Hippocampal formation (tissue), 2 donors: ENCODE measurements at places on chromosomes 6 and 20.

DNA sequence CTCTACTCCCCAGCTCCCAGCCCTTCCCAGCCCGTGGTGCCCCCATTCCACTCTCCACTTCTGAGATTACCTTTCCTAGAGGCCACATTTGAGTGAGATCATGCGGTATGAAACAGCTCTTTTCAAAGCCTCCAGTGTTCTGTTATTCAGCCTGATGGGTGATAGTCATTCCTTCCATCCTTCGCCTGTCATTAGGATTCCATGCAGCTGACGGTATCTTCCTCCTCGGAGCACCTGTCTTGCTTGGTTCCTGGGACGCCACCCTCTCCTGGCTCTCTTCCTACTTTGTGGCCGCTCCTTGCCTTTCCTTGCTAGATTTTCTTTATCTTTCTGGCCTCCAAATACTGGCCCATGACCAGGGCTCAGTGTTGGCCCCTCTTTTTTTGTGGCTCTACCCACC is 137.0 kb downstream of the ARID1B start:
- no peak for DNase-seq

- no peak for DNase-seq
These were observed at the start of gene APOM for GRCh38 chr6:31655349-31656237. APOM (plus strand) TSS chr6:31655894; CDS start chr6:31655967, 73 bp downstream.

- peak; percentile 20 for DNase-seq
These were observed 55.2 kb downstream of the SMLR1 start for GRCh38 chr6:130882370-130882769.

DNA sequence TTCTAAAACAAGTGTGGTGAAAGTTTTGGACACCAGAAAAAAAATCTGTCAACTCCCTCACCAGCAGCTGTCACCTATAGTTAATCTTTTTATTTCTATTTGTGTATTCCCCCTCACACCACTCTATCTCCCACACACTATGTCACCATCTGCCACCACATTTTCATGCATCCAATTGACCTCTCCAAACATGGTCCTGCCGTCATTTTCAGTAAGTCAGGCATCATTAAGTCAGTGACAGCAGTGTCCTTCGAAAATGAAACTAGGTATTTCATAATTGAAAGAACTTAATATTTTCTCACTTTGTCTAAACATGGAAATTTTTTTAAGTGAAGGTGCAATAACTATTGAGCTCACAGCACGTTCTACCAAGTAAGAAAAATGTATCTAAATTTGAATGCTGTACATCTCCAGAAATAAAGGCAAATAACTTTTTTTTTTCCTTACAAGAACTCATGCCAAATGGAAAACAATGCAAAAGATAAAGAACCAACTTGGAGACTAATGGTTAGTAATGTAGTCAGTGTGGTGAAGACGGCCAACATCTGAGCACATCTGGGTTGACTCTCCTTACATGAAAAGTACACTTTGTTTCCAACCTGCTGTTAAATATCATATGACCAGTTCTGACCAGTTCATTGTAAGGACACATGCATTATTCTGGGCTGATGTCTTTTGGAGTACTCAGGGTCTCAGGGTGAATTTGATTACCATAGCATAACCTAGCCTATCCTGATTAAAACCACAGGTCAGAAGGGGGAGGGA is 623.3 kb upstream of the MANEA start:
- DNase-seq: no peak

- DNase-seq: no peak
These were observed 272.9 kb upstream of the KCNQ5 start for GRCh38 chr6:72348926-72349325.

- peak; percentile 82 for DNase-seq
These were observed 40.4 kb upstream of the NAA20 start for GRCh38 chr20:19976595-19977372.

- DNase-seq: no peak
These were observed 28.2 kb upstream of the FABP7 start for GRCh38 chr6:122751326-122751725.

- no peak for DNase-seq
These were observed 236.7 kb downstream of the TMEM242 start for GRCh38 chr6:157086632-157087031.

DNA sequence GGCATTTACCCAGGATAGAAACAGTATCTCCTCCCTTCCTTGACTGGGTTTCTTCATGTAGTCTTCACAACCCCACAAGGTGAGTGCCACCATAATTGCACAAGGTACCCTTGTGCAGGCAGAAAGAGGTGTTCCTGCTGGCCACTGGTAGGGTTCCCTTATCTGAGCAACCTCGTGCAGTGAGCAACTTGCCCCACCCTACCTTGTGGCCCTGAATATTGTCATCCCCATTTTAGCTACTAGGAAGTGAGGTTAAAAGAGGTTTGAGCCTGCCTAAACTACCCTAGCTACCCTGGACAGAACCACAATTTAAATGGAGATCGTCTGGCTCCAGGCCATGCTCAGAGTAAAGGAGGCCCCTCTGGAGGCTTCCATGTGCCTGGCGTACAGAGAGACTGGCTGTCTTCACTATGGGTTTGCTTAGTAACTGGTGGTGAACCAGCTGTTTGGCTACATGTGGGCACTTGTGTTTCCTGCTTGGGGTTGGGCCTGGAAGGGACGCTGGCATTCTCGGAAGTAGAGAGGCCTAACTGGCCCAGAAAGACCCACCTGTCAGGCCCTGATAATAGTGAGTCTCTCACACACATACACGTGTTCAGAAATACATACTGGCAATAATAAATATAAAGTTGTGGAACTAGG is 148.8 kb downstream of the LRFN2 start:
- DNase-seq: no peak

DNA sequence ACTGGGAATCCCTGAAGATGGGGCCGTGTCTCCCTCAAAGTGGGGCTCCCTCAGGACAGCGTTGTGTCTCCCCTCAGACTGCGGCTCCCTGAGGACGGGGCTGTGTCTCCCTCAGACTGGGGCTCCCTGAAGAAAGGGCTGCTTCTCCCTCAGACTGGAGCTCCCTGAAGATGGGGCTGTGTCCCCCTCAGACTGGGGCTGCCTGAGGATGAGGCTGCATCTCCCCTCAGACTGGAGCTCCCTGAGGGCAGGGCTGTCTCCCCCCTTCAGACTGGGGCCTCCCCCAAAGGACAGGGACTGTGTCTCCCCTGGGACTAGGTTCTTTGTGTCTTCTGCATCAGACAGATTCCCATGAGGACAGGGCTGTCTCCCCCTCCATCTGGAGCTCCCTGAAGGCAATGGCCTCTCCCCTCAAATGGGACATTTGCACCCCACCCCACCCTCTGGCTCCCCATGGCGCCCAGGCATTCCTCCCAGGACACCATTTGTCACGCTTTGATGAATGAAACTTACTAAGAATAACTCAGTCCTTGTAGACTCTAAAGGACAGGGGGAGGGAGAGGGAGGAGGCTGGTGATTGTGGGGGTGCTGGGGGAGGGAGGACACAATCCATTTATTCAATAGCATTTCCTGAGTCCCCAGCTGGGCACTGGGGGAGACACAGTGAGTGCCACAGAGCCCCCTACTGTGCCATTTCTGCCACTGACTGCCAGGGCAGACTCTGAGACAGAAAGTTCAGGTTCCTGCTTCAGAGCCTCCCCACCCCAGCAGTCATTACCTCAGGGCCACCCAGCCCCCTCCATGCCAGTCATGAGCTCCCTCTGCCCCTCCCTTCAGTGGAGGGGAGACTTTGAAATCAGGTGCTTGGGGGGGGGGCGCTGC is 122.4 kb downstream of the MRPL14 start:
- no peak for DNase-seq

DNA sequence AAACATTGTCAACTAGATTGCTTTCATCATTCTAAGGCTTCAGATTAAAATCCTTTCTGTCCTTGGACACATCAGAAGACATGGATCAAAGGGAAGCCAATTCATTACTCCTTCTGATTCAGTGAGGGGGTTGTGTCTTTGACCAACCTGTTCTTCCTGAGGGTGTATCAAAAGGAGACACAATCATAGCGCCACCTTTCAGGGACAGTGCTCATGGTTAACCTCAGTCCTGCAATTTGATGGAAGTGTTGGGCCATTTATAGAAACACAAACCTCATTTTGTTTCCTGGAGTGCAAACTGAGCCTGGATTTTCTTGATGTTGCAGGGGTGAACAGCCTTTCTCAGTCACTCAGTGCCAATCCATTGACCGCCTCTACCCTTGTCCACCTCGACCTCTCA is 163.9 kb upstream of the SCGN start:
- DNase-seq: no peak

DNA sequence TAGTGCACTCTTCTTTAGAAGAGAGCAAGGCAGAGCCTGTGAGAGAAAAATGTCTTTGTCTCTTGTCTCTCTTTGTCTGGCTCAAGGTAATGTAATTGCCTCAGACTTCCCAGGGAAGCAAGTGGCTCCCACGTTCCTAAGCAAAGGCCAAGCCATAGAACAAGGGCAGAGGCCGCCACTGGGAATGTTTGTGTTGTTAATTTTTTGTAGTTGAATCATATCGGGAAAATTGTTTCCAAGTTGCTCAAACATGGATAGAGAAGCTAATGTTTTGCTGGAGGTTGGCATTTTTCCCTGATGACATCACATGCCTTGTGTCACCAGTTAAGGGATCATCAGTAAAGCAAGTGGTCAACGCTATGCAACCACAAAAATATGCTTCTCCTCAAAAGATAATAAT is 211.5 kb upstream of the FOXA2 start:
- DNase-seq: no peak

DNA sequence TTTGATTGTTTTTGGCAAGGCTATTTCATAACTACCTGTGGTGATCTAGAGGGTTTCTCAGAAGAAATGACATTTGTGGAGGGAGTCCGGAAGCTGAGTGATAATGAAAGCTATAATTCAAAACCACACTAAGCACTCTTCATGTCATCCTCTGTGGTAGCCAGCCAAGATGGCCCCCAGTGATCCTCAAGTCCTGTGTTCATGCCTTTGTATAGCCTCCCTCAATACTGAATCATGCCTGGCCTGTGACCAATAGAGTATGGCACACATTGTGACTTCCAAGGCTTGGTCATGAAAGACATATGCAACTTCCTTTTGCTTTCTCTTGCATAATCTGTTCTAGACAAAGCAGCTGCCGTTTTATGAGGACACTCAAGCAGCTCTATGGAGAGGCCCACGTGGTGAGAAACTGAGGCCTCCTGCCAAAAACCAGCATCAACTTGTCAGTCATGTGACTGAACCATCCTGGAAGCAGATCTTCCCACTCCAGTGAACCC is 12.8 kb upstream of the DNAAF9 start:
- DNase-seq: no peak

- no peak for DNase-seq
These were observed 41.3 kb downstream of the FRK start for GRCh38 chr6:116019428-116019827.

- DNase-seq: no peak
These were observed 678.6 kb upstream of the ID4 start for GRCh38 chr6:19158586-19158985.

DNA sequence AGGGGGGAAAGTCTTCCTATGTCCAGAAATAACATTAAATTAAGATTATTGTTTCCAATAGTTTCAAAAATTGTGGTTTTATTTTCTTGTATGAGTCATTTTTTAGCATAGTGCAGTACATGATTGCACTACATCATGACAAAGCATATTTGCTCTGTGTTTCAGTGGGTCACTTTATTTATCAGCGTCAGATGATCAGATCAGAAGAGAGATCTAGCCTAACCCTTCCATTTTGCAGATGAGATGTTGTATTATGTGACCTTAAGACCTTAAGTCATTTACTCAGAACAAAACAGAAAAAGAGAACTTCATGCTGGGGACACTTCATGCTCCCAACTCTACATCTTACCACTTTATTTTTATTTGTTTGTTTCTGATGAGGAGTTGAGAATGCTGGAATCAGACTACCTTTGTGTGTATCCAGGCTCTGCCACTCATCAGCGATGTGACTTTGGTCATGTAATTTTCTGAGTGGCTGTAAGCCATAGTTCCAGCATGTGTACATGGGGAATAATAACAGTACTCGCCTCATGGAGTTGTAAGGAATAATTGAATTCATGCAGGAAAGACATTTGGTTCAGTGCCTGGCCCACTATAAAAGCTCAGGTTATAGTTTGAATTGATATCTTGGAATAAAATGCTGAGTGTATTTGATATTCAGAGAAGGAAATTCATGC is 13.5 kb downstream of the EYA4 start:
- no peak for DNase-seq

GRCh38 chr20:22771706-22772105 is 187.3 kb upstream of the FOXA2 start:
- no peak for DNase-seq

DNA sequence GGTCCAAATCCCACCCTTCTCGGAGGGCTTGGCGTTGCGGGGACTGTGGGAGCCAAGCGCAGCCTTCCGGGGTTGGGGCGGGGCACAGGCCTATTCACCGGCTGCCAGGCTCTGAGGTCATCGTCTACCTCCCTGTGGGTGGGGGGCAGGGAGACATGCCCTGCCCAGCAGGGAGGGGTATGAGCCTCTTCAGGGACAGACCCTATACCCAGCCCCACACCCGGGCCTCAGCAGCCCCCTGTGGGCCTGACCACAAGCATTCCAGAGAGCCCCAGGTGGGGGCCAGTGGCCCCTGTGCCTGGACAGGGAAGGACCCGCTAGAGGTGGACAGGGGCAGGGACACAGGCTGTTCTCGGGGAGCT is 11.6 kb downstream of the LAMA5 start:
- DNase-seq: no peak

DNA sequence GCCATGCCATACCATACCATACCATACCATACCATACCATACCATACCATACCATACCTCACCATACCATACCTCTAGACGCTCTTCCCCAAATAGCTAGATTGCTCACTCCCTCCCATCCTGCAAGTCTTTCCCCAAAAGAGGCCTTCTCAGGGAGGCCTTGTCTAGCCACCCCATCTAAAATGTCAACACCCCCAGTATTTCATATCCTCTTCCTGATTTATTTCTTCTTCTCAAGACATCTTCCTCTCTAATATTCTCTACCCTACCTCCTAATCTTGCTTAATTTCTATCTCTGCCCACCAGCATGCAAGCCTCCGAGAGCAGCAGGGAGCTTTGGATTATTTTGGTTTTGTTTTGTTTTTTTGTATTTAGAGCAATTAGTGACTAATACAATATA is 225.2 kb upstream of the RREB1 start:
- no peak for DNase-seq

DNA sequence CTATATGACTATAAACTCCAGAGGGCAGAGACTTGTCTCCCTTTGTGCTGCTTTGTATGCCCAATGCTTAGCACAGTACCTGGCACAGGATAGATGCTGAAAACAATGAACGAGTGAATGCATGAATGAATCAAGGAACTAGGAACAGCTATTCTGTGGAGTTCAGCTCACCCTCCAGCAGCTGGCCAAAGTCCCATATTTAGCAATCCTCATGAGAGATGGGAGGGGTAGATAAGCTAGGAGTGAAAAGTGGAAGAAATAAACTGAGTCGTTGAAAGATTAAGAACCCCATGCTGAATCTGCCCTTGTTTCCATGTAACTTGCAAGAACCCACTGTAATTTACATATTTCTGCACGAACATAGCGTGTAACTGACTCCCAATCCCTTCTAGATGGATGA is 106.5 kb downstream of the MAFB start:
- no peak for DNase-seq

DNA sequence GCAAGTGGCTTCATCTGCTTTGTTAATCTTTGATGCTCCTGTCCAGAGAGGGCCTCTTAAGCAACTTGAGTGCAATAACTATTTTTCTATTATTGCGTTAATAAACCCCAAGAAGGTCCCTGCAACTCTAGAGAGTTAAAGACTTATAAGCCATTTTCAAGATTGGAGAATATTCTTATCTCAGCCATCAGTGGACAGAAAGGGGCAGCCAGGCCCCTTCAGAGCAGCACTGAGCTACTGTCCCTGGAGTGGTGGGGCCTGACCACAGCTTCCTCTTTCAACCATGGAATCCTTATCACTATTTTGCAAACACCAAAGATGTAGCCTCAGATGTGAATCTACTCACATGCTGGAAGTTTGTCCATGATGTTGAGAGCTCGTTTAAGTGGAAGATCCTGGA is 2.8 kb upstream of the MAS1L start:
- DNase-seq: no peak
